ENCODE measurements at places on chromosomes 2 and 18. TPM values are rescaled to one million over a fixed set of nuclear protein-coding genes. Genes with fewer than 3 reads are reported as not detected.

The MOGAT1 gene
- total RNA-seq: not detected

The ASB18 gene
- total RNA-seq: not detected

The SERPINB11 gene
- total RNA-seq: not detected

The GKN1 gene
- total RNA-seq: not detected

The TSN gene
- total RNA-seq: 76.1 TPM

The LRRFIP1 gene
- total RNA-seq: 179 TPM

The SRBD1 gene
- total RNA-seq: 12.5 TPM

The OBSL1 gene
- 8.0 TPM for total RNA-seq

The RELCH gene
- 20.7 TPM for total RNA-seq

The TRABD2A gene
- 0.99 TPM for total RNA-seq

The ALPG gene
- not detected for total RNA-seq

The SNTG2 gene
- not detected for total RNA-seq

The ARHGEF33 gene
- 0.12 TPM for total RNA-seq

The CFAP65 gene
- total RNA-seq: not detected

The PLGLB1 gene
- 0.75 TPM for total RNA-seq

The RNF181 gene
- total RNA-seq: 133 TPM

The COLEC11 gene
- not detected for total RNA-seq

The TACR1 gene
- not detected for total RNA-seq

The ECEL1 gene
- not detected for total RNA-seq

The ZNF892 gene
- total RNA-seq: 3.8 TPM

The MYO5B gene
- total RNA-seq: 1.4 TPM

The CAMKMT gene
- total RNA-seq: 10.7 TPM

The KLHL41 gene
- 0.21 TPM for total RNA-seq

The PID1 gene
- total RNA-seq: not detected

The PNKD gene
- total RNA-seq: 56.1 TPM

The CCDC68 gene
- total RNA-seq: 2.9 TPM

The STEAP3 gene
- total RNA-seq: 17.4 TPM

The FTCDNL1 gene
- total RNA-seq: 0.27 TPM

The GNLY gene
- not detected for total RNA-seq

The HOXD12 gene
- not detected for total RNA-seq

The PCARE gene
- total RNA-seq: not detected

The NOSTRIN gene
- total RNA-seq: not detected

The LIPG gene
- 96.2 TPM for total RNA-seq

The IL36A gene
- not detected for total RNA-seq

The CBLN2 gene
- total RNA-seq: 1.1 TPM

The APCDD1 gene
- total RNA-seq: 0.95 TPM

The VIT gene
- total RNA-seq: 0.48 TPM

The TMEM37 gene
- total RNA-seq: 2.9 TPM

The DYNAP gene
- not detected for total RNA-seq

The TMEM163 gene
- total RNA-seq: 1.3 TPM

The FOXD4L1 gene
- total RNA-seq: 0.18 TPM

The MATN3 gene
- 3.4 TPM for total RNA-seq

The AQP12B gene
- total RNA-seq: not detected

The SPATA3 gene
- not detected for total RNA-seq

The COL6A3 gene
- not detected for total RNA-seq

The IL1B gene
- total RNA-seq: not detected

The CXCR1 gene
- total RNA-seq: not detected

The EN1 gene
- total RNA-seq: not detected

The IMMT gene
- 114 TPM for total RNA-seq

The ZBTB7C gene
- total RNA-seq: not detected

The FMNL2 gene
- 28.0 TPM for total RNA-seq

The EPB41L3 gene
- total RNA-seq: 154 TPM

The HMSD gene
- not detected for total RNA-seq
